ENCODE measurements at places on chromosomes 5 and 9.

- DNase-seq, result no peak
Observed at GRCh38 chr5:172129256-172129910, 58.6 kb downstream of the STK10 start.

DNA sequence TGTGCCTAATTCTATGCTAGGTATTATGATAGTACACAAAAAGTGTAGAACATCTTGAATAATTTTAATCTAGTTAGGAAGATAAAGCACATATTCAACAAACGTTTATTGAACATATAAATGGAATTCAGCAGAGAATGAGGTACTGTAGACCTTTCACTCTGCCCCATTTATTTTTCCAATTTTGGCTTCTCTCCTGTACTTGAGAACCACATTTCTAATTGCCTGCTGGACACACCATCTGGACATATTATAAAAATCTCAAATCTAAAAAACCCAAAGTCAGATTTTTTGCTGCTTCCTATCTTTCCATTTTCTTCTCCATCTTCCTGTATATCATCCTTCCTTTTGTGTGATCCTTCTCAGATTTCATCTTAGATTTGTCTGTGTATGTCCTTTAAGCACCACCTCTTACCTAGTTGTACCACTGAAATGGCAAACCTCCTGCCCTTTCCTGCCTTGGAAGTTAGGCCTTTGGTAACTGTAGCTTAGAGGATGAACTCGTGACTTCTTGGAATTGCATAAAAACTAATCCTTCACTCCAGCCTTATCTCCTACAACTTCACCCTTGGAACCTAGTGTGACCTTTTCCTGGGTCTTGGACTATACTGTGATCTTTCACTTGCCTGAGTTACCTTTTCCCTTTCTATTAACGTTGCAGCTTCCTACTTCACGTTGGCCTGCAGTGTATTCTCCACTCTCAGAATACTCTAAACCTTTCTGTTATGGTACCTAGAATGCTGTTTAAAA is 8.8 kb downstream of the SLC26A2 start:
- DNase-seq, result no peak

GRCh38 chr9:26742828-26743476 is 149.7 kb downstream of the CAAP1 start:
- DNase-seq, result no peak

- peak; percentile 42 for DNase-seq
Observed at GRCh38 chr9:36142510-36143244, 6.1 kb downstream of the GLIPR2 start.

GRCh38 chr5:74621492-74621891 is 19.0 kb downstream of the ENC1 start:
- no peak for DNase-seq

GRCh38 chr9:92887880-92888338 is 10.1 kb upstream of the ZNF484 start:
- DNase-seq, result no peak

- DNase-seq, result no peak
Observed at GRCh38 chr9:19410594-19410993, 1.8 kb downstream of the ACER2 start.

GRCh38 chr5:138632900-138633489 is 57.8 kb upstream of the HSPA9 start:
- peak; percentile 90 for DNase-seq

DNA sequence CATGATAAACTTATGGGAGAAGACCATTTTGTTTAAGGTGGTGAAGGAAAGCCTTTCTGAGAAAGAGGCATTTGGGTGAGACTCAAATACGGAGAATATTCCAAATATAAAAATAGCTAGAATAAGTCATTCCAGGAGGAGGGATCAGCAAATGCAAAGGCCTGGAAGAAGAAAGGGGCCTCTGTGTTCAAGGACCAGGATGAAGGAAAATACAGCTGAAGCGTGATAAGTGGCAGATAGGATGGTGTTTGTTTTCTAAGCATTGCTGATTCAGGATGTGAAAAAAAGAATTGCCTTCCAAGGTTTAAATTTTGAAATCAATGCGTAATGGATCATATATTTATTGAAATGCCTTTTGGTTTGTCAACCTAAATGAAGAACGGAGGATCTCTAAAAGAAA is 59.4 kb upstream of the CAST start:
- DNase-seq, result no peak

GRCh38 chr9:109872901-109873300 is 92.9 kb downstream of the PALM2AKAP2 start:
- no peak for DNase-seq

DNA sequence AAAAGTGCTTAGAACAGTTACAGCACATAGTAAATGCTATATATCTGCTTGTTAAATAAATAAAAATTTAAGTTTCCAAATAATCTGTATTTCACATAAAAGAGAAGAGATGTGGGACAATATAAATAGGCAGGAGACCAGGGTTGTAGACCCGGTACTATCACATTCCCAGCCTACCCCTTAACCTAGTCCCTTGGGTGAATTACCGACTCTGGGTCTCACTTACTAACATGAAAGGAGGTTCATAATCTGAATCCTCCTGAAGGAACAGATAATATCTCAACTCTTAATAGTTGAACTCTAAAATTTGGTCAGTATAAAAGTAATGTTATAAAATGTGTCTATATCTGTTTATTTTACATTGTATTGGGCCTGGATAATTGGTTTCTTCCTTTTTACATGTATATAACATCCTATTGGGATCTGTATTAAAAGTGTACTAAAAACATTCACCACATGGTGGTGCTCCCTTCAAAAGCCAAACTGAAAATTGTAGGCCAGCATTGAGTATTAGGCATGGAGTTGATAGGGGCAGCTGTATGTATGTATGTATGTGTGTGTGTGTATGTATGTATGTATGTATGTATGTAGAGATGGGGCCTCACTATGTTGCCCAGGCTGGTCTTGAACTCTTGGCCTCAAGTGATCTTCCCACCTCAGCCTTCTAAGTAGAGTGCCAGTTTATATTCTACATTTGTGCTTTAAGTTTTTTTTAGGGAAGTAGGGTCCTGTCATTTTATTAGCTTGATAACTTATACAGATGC is 64.2 kb upstream of the ABL1 start:
- peak; percentile 72 for DNase-seq

GRCh38 chr5:35041261-35041660 is 6.5 kb downstream of the AGXT2 start:
- no peak for DNase-seq

DNA sequence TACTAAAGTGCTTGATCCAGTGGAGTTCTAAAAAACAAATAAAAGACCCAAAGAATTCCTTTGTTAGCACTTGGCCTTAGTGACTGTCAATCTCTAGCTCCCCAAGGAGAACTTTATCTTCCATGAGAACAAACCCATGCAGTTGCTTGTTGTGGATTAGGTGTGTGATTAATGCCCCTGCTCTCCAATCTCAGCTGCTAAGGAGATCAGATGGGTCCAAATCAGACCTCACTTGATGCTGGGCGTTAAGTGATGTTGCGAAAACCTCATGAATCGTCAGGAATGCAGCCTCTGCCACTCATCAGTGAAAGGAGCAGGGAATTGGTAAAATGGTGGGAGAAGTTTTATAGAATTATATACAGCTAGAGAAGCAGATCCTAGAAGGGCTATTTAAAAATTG is 133.7 kb downstream of the DMAC1 start:
- no peak for DNase-seq

GRCh38 chr9:15136646-15137045 is 170.4 kb downstream of the TTC39B start:
- no peak for DNase-seq

DNA sequence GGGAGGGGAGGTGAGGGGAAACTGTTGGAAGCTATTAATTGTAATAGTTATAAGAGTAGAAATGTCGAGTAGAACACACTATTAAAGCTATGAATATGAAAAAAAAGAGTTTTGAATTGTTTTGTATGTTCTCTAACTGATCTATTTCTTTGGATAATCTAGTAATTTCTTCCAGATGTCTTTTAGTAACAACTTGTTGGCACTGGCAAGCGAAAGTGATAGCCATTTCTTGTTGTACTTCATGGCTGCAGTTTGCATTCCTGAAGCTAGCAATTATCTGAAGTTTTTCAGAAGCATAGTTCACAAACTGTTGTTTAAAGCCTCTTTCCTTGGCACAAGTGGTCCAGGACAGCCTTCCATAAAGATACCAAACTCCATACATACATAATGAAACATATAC is 49.4 kb upstream of the SPATA31C2 start:
- DNase-seq, result no peak

DNA sequence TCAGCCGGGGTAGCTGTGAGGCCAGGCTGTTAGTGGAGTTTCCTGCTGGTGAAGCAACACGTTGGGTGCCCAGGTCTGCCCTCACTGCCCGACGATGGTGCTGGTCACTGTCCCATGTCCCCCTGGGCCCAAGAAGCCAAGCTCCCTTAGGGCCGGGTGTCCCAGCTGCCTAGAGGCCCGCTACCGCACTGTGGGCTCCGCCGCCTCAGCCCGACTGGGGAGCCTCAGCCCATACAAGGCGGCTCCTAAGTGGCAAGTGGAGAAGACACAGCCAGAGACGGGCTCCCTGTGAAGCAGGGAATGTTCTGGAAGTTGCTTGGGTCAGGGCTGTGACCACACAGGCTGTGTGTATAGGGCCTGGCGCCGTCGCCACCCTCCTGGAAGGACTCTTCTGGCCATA is 96.9 kb downstream of the RXRA start:
- no peak for DNase-seq

- DNase-seq, result peak; percentile 71
Observed at GRCh38 chr5:132227485-132228240, at the start of gene P4HA2. Gene P4HA2 (minus strand): TSS chr5:132227853. CDS start chr5:132218626, 9,227 bp downstream.

- DNase-seq, result no peak
Observed at GRCh38 chr5:124408738-124409453, 337.5 kb downstream of the ZNF608 start.

DNA sequence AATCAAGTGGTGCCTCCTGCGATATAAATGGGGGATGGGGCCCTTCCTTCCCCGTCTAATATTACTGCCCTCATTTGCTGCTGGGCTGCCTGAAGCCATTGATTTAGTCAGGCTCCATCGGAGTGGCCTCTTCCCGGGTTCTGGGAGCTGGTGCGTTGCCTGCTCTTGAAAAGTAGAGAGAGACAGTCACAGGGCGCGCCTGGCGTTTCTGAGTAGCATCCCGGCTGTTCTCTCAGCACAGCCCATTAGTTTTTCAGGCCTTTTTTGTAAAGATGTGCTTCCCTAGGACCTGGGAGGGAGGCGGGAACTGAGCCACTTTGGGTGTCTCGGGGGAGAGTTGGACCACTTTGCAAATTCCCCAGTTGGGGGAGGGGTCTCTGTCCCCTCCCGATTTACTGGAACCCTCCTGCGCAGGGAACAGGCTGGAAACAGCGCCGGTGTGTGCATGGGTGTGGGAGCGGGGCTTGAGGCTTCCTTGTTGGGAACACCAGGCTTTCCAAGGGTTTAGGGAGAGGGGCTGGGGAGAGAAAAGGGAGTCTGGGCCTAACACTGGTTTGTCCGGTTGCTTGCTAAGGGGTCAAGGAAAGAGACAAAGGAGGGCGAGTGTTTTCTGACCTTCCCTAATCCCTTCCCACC is 4.7 kb downstream of the PRDM6 start:
- no peak for DNase-seq

- no peak for DNase-seq
Observed at GRCh38 chr5:135204151-135204600, 170.1 kb upstream of the PITX1 start.

DNA sequence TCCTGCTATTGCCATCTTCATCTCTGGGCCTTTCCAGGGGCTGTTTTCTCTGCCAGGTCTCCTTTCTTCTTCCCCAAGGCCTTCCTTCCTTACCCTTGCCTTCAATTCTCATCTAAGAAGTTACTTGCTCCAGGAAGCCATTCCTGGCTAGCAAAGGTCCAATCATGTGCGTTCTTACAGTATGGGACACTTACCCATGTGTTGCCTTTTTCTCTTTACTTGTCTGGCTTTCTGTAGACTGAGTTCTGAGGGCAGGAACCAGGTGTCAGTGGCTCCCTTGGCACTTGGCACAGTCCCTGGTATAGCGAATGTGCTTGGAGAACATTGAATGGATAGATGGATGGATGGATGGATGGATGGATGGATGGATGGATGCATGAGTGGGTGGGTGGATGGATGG is 10.2 kb downstream of the FOXI1 start:
- DNase-seq, result no peak

- no peak for DNase-seq
Observed at GRCh38 chr9:117926031-117926658, 221.9 kb downstream of the TLR4 start.

DNA sequence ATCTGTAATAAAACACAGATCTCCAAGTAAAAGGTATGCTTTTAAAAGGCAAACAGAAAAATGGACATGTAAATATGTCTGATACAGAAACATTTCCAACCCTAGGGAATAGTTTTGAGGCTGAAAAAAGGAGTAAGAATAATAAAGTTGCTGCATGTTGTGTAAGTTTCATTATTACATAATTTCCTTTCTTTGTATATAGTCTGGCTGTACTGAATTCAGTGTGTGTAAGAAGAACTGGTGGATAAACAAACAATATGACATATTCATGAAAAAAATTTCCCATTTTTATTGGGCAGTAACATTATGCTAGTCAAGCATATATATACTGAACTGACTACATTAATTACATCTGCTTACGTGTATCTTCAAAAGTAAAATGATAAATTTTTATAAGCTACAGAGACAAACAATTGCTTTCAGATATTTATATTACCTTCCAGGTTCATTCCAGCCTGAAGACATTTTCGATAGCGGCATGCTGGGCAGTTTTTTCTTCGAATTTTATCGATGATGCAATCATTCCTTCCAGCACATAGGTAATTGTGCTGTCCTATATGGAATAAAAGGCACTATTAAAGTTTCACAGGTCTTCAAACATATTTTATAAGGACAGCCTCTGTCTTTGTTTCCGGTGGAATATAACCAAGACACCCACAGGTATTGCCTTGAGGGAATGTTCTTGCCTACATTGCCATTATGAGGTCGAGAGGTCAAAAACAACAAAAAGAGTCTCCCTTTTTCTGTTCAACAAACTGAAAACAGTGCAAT is 93.6 kb downstream of the NR3C1 start:
- peak; percentile 46 for DNase-seq

DNA sequence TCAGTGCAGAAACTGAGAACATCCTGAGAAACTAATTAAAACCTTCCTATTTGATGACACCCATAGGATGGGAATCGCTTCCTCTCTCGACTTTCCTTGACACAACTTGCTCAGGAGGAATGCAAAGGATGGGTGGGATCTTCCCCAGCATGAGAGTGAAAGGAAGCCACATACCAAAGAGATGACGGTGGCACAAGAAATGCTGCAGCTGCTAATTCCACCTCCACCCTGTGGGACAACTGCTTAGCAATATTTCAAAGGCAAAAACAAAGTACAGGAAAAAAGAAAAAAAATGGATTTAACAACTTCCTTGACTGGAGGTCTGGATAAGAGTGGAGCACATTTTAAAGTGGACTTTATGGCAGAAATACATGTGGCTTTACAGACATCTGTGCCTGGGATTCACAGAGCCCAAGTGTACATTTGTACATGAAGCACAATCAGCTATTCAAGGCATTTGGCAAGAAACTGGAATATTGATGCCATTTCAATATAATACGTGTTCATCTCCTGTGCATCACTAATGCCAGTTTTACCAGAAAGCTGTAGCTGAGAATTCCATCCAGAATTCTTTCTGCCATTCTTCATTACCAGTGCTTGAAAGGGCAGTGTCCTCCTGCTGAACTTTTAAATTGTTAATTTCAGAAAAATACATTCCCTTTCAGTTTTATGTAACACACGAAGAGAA is 359.2 kb upstream of the ACTBL2 start:
- peak; percentile 97 for DNase-seq
